Femur (tissue), 1 donor: ENCODE measurements at places on chromosomes 12 and 14.
A peak's percentile ranks its signal among the peaks of the same experiment; 100 is the strongest.

DNA sequence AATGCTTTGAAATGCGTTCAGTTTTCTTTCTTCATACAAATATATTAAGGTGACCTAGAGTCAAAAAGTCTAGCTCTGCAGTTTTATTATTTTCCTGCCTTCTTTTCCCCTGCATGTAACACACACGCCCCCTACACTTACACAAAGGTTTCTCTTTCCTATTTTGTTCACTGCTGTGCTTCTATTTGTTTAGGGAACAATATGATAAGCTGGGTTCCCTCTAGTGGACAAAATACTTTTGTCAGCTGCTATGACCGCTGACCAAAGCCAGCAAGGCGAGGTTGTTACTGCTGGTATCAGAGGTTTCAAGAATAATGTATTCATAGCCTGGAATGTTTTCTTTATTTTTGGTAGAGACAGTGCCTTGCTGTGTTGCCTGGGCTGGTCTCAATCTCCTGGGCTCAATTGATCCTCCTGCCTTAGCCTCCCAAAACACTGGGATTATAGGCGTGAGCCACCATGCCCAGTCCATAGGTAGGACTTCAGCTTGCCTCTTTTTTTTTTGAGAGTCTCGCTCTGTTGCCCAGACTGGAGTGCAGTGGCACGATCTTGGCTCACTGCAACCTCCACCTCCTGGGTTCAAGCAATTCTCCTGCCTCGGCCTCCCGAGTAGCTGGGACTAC is 33.4 kb downstream of the FNTB start:
- DNase-seq: peak; percentile 52

DNA sequence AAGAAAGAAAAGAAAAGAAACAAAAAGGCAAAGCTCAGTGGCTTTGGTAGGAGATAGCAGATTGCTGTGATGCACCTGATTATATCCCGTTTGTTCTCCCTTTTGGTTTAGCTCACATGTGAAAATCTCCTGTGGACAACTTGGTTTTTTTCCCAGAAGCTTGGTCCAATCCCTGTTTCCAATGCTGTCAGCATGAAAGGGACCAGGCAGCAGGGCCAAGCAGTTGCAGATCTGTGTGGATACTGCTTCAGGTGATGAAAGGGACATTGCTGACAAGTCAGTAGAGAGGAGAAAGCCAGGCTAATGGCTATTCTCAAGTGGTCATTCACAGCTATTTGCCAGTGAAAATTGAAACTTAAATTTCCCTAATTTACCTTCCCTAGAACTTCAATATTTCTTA is 18.8 kb upstream of the SLCO1A2 start:
- DNase-seq: no peak

DNA sequence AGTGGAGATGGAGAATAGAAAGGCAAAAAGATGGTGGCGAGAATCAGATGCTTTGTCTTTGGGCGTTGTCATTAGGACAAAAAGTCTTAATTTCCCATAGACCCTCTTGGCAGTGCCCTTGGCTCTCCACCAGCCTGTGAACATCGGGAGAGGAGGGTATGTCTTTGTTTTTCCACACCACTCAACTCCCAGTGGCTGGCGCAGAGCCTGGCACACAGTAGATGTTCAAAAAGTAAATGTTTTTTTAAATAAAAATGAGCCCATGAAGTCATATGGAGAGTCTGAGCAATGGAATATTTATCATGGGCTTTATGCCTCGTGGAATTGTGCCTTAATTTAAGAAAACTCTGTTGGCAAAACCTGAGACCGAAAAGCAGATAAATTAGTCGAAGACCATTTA is 90.4 kb downstream of the SRGAP1 start:
- no peak for DNase-seq

GRCh38 chr12:24591715-24592440 is 357.0 kb downstream of the BCAT1 start:
- DNase-seq: no peak

GRCh38 chr12:41407232-41407799 is 219.2 kb downstream of the PDZRN4 start:
- DNase-seq: peak; percentile 17

DNA sequence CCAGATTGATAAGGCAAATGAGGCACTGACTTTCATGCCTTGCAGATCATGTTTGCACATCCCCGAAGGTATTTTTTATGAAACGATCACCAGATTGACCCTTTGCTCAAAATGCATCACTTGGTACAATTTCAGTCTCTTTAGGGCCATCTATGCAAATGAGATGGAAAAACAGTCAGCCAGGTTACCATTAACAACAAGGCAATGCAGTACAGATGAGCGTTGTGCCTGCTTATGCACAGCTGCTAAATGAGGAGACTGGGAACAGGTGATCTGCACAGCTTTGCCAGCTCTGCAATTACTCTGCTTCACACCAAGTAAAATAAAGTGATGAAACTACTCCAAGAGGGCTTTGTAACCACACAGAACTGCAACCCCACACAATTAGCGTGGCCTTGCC is 26.1 kb upstream of the PLEKHG7 start:
- DNase-seq: no peak

DNA sequence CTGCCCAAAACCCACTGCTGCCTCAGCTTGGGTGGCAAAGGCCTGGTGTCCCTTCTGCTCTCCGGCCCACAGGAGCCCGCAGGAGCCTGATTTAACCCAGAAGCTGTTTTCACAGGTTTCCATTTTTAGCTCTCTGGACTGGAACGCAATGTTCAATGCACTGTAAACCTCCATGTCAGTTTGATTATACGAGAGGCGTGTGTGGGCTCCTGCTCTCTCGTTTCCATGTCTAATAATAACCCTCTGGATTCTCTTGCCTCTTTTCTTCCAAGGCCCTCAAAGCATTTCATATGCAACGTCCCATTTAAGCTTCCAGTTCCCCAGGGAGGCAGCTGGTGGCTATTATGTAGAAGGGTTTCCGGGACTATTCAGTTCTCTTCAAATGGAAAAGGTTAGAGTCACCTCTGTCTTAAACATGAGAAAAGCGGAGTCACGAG is 161.1 kb downstream of the SUDS3 start:
- no peak for DNase-seq

- DNase-seq: no peak
Observed at GRCh38 chr12:119931402-119931801, 54.3 kb upstream of the CIT start.

DNA sequence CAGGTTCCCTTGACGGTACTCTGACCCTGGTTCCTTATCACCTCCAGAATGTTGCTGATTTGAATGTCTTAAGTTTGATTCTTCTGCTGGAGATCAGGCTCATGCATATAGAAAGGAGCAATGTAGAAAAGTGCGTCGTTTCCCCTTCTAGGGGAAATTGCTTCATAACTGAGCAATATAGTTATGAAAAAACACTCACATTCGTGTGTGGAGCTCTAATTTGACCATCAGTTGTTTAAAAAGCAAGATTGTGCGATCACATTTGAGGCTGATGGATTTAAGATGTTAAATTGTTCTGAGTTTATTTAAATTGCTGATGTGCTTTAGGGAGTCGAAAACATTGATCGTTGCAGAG is 19.2 kb downstream of the PELI2 start:
- DNase-seq: no peak

GRCh38 chr14:22423958-22424357 is 165.1 kb downstream of the DAD1 start:
- DNase-seq: no peak

GRCh38 chr12:131862994-131863710 is 31.3 kb upstream of the ULK1 start:
- DNase-seq: no peak

- DNase-seq: no peak
Observed at GRCh38 chr14:59354666-59355065, 110.5 kb downstream of the GPR135 start.

DNA sequence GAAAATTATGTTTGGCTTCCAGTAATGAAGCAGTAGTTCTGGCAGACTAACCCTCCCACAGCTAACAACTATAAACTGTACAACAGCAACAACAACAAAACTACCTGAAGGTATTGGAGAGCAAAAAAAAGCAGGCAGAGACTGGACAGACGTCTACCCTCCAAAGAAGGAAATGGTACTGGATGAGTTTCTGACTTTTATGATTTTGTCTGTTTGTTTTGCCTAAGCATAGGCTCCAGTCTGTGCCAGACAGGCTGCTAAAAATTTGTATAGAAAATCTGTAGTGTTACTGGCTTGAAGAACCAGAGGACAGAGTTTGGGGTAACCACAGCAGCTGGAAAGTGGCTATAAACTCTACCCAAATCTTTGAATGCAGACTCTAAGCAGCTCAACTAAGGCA is 131.3 kb downstream of the SLC25A47 start:
- no peak for DNase-seq

- DNase-seq: no peak
Observed at GRCh38 chr14:101654051-101654450, 92.8 kb downstream of the DIO3 start.

GRCh38 chr12:5568325-5568981 is 136.5 kb downstream of the NTF3 start:
- DNase-seq: no peak

DNA sequence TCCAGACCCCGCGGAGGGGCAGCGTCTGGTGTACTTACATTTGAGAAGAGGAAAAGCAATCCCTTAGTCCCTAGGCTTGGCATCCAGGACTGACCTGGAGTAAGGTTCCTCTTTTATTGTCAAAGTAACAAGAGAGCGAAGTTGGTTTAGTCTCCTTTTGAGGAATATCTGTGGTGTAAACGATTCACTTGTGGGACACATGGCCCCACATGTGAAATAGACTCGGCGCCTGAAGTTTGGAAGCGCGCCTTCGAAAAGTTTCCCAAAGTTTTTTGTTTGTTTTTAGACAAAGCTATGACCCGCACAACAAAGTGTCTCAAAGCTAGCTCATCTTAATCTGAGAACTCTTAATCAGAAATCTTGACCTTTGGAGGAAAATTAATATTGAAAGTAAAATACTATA is 744 bp downstream of the STYX start:
- DNase-seq: no peak

DNA sequence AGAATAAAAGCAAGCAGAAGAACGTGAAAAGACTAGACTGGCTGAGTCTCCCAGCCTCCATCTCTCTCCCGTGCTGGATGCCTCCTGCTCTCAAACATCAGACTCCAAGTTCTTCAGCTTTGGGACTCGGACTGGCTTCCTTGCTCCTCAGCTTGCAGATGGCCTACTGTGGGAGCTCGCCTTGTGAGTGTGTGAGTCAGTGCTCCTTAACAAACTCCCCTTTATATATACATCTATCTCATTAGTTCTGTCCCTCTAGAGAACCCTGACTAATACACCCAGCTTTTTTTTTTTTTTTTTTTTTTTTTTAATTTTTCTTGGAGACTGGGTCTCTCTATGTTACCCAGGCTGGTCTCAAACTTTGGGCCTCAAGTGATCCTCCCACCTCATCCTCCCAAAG is 46.9 kb downstream of the ACTN1 start:
- DNase-seq: no peak

GRCh38 chr12:125269276-125269675 is 204.0 kb downstream of the AACS start:
- DNase-seq: no peak

GRCh38 chr12:44842669-44843068 is 33.4 kb downstream of the NELL2 start:
- no peak for DNase-seq

DNA sequence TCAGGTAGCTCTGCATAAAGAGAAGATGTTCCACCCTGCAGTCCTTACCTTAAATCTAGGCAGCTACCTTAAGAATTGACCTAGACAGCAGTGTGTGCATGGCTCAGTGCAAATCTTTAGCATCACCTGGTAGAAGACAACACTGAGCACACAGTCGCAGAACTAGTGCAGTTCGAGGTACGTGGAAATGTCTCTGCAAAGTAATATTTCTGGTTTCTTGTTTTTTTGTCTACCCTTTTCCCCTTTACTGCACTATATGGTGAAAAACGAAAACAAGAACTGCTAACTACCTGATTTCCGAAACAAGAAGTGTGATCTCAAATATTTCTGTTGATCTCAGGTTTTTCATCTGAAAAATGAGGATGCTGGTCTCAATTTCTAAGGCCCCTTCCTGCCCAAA is 82.5 kb downstream of the ETV6 start:
- no peak for DNase-seq

GRCh38 chr12:57231276-57232021 is 1.9 kb downstream of the SHMT2 start:
- no peak for DNase-seq

DNA sequence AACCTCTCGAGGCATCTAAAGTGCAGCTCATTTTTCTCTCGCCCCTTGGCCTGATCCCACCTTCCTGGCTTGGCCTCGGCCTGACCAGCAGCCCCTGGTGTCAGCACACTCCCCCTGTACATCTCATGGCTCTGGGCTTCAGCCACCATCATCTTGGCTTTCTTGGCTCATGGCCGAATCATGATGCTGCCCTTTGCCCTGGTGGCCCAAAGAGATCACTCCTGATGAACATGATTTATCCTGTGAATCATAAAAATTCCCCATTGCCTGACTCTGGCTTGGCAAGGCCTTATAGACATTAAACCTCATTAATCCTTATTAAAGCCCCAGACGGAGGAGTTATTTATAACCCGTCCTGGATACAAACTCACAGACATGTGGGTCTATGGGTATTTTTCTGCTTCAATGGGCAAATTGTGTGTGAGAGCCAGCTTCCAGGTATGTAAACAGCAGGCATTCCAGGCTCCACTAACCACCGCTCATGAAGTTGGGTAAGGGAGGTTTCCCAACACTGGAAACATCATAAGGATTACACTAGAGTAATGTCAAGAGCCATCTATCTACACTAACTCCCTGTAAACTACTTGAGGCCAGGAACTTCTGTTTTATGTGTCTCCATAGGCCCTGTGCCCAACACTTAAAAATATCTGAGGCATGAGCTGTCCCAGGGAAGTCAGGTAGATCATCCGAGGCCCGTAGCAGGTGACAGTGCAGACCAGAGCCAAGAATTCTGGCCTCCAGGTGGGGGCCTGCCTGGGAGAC is 171.2 kb downstream of the TTC8 start:
- no peak for DNase-seq
